ENCODE measurements at places on chromosomes 5 and 9.

DNA sequence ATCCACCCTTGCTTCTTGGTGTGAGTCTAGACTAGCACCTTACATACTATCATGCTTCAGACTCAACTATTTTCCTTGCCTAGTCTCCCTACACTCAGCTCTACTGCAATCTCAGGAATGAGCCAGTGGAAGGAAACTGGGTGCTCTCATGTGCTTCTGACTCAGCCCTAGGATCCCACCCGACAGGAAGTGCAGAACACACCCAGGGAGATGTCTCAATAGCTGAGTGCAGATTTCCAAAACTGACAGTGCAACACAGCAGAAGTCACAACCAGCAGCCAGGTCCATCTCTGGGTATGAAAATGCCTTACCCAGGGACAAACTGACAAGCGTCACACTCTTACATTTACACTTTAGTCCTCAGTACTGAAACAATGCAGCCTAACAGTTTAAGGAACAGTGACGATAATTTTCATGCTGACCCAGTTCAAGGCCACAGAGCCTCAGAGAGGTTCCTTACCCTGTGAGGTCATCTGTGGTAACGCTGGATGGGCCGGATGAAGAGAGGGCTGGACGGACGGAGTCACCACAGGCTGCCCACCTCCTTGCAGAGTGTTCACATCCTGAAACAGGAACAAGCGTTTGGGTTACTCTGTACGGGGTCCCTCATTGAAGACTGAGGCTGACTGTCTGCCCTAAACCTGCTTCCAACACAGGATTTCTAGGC is 33.0 kb downstream of the FKBP15 start:
- DNase-seq: peak; percentile 89

GRCh38 chr5:139088024-139088423 is 110.1 kb downstream of the SIL1 start:
- DNase-seq: peak; percentile 20

DNA sequence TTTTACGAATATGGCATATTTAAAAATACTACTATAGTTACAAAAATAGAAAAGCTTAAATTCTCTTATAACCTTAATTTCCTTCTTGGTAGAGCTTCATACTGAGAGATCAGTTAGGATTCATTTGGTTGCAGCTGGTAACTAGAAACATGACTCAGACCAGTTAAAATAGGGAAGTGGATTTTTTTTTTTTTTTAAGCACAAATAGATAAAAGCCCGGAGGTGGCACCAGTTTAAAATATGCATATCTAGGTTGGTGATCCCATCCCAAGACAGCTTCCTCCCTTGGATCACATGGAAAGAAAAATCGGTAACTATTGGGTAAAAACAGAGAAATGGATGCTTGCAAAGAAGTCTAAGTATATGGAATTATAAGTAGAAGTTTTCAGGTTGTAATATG is 1634.3 kb downstream of the MAT2B start:
- DNase-seq: no peak

DNA sequence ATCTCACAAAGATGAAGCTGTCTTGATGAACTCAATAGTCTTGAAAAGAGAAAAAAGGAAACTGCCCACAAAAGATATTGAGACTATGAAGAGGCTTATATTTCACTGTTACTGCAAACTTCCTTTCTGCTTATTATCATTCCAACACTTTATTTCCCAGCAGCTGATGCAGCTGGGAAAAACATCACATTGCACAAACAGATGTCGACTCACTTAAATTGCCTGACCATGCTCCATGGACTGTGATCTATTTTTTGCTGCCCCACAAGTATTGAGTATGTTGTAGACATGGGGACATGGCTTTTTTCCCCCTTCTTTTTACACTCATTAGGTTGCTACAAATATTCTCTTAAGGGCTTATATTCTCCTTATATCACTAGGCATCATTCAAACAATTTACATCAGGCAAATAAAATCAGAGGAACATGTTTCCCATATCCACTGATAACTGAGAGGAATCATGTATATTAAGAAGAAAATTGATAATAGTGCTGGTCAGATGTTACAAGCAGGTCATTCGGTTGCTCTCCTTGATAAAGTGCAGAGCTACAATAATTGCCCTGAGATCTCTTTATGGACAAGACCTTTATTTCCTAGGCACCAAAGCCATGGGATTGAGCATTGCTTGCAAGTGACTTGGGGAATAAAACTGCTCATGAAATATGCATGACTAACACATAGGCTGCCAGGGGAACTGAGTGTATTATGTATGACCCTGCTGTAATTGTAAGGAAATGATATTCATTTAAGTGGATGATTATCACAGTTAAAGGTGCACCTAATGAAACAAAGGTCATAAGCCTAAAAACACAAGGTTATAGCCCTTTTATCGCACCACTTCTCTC is 509.9 kb downstream of the ZNF608 start:
- DNase-seq: peak; percentile 57
